ENCODE measurements at places on chromosomes 4 and X.

- DNase-seq, result no peak
These were observed 125.9 kb downstream of the SHISA3 start for GRCh38 chr4:42523066-42523718.

GRCh38 chr4:113083346-113083745 is 33.9 kb downstream of the ANK2 start:
- DNase-seq, result no peak

- DNase-seq, result no peak
These were observed 2141.9 kb upstream of the AGA start for GRCh38 chr4:179584101-179584500.

- no peak for DNase-seq
These were observed 280.7 kb upstream of the GALNT7 start for GRCh38 chr4:172887959-172888358.

- DNase-seq, result no peak
These were observed 110.2 kb upstream of the TENM3 start for GRCh38 chr4:182133033-182133432.

DNA sequence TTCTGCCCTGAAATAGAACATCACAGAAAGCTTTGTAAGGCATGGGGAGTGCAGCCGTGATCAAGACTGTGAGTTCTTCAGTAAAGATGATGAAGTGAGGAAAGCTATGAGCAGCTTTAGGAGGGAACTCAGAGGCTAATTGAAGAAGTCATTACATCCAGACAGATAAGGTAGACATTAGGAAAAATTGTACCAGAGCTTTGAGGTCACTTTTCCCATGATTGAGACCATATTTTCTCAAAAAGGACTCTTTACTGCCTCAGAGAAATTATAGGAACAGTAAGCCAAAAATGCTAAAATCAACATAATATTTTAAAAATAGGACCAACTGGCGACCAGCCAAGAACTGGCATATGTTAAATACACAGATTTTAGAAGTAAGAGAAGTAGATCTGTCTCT is 11.2 kb downstream of the CHST7 start:
- DNase-seq, result no peak

DNA sequence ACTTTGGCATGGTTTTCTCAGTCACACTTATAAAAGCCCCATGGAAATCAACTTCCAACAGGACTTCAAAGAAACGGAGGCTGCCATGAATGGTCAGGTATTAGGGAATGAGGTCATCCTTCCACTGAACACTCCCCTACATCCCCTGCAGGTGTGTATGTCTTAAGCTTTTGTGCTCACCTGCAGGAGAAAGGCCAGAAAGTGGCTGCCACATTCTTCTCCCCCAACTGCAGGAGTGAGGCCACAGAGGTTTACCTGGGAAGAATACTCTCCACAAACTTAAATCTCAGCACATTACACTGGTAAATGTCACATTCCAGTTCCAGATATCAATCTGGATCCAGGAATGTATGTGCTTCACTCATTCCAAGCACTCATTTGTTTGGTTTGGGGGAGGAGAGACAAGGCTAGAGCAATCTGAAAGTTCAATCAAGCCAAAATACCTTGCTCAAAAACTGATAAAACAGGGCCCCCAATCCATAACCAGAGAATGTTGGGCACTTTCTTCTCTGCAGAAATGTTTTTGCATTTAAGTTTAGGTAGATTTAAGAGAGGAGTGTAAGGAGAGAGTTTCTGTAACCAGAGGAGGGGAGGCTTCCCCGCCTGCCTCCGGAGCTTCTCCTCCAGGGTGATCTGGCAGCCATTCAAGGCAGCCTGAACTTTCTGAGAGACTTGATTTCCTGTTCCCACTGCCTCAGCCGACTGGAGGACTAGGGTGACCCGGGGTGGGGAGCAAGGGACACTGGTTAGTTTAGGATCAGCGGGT is 15.4 kb downstream of the FAM9C start:
- no peak for DNase-seq

DNA sequence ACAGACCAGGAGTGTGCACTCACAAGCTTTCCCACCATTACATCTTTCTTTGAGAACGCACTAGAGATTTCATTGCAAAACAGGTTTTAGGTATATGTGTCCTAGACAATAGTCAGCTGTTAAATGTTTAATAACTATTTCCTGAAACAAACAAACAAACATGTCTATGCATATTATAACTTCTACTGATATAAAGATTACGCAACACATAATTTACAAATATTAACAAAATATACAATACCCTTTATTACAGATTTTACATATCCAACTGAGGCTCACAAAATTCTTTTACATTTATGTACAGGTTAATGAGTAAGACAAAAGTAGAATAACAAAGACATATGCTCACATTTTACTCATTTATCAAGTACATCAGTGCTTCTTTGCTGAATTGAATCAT is 1554.0 kb upstream of the PCDH10 start:
- no peak for DNase-seq

GRCh38 chr4:102472441-102473013 is 28.6 kb upstream of the NFKB1 start:
- DNase-seq, result no peak

GRCh38 chr4:182770996-182771514 is 146.1 kb downstream of the DCTD start:
- DNase-seq, result no peak

- no peak for DNase-seq
These were observed 70.1 kb downstream of the NAA11 start for GRCh38 chr4:79255793-79256192.

GRCh38 chr4:22237846-22238494 is 277.9 kb downstream of the ADGRA3 start:
- DNase-seq, result no peak

GRCh38 chr4:39170301-39170700 is 12.0 kb upstream of the WDR19 start:
- DNase-seq, result no peak

DNA sequence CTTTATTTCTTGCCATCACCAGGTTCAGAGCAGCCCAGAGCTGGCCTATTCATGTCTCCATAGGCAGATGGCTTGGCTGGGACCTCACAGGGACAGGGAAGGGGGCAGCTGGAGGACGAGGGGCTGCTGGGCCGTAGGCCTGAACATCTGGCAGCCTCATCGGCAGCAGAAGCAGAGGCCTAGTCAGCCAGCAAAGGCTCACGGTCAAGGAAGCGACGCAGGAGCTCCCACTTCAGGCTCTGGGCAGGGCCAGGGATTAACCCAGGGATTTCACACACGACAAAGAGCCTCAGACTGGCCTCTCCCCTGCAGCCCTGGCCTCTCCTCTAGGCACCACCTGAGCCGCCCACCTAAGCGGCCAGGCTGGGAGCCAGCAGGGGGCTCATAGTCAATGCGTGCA is 46.0 kb upstream of the MAN2B2 start:
- no peak for DNase-seq

Measured in left renal cortex interstitium (tissue), 4 donors.